ENCODE measurements at places on chromosomes 1 and 21. TPM values are rescaled to one million over a fixed set of nuclear protein-coding genes. Genes with fewer than 3 reads are reported as not detected.
A peak's percentile ranks its signal among the peaks of the same experiment; 100 is the strongest.

MDM4 gene
- 213 TPM for total RNA-seq

DNA sequence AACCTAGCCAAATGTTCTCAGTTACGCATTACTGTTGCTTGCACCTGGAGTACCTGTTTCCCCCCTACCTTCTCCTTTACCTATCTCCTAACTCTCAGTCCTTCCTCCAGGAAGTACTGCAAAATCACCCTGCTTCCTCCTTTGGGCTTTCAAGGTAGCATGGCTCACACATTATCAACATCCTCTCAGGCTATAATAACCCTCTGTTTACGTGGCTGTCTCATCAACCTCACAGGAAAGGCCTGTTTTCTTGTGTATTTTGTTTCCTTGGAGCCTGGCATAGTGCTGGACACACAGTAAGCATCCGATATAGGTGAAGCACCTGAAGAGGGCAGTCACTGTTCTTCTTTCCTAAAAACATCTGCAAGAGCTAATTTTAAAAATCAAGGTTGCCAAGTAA lies 32.7 kb upstream of the ANGPTL7 start:
- DNase-seq: no peak

DNA sequence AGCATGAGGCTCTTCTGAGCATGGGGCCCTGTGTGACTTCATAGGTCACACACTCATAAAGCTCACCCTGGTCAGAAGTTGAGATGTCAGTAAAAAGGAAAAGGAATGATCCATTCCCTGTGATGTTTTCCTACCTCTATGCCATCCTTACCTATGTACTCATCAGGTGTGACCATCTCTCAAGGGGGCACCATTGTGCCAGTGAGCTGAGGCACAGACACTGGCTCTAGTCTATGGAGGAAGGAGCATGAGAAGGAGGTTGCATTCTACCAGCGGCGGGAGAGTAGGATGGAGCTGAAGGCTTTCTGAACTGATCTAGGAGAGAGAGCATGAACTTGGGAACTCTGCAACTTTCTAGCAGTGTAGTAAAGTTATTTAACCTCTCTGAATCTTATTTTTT lies 65.8 kb upstream of the RGL1 start:
- DNase-seq: no peak

- no peak for DNase-seq
These were observed 1010.3 kb downstream of the AMY1C start for GRCh38 chr1:104760017-104760416.

- no peak for DNase-seq
These were observed 23.6 kb downstream of the LAMC2 start for GRCh38 chr1:183209533-183210158.

BCAN gene
- total RNA-seq: not detected

GCSAML gene
- total RNA-seq: not detected

DNA sequence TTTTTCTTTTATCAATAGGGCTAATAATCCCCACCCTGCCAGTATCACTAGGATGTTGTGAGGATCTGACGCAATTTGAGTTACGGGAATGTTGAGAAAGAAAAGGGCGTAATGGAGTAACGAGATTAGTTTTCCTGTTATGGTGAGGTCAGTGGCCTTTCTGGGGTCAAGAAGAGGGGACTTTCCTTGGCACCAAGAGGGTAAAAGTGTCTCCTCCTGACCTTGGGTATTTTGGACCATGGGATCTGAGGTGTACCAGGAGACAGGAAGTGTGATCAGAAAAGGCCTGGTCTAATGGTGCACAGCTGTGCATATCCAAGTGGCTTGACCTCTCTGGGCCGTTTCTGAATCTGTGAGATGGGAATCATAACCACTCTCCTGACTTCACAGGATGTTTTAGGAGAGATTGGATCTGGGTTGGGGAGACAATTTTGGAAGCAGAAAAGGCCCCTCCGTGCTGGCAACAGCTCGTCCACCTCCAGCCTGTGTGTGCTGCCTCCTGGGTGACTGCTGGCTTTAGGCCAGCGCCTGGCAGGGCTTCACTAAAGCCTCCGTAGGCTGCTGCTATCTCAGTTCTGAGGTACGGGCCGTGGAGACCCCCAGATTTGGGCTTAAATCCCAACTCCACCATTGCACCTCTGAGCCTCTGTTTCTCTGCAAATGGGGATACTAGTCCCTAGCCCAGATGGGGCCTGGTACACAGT lies 37.1 kb downstream of the ALPL start:
- no peak for DNase-seq

- peak; percentile 48 for DNase-seq
These were observed 20.9 kb downstream of the S1PR1 start for GRCh38 chr1:101257500-101258325.

DNA sequence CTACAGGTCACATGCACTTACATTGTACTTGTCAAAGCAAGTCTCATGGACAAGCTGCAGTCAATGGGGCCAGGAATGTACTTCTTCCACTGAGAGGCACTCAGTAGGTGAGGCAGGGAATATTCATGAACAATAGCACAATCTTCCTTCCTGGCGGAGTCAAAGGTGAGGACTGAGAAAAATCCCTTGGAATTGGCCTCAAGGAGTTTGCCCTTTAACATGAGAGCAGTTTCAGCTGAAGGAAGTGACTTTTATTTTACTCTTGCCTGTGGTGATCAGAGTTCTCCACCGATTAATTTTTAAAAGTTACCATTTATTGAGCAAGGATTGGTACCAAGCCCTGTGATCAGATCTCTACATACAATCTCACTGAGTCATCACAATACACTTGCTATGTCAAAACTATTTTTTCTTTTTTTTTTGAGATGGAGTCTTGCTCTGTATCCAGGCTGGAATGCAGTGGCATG lies 11.2 kb upstream of the AK2 start:
- no peak for DNase-seq

GRCh38 chr1:11707621-11708276 lies 16.2 kb downstream of the DRAXIN start:
- DNase-seq: no peak

DNA sequence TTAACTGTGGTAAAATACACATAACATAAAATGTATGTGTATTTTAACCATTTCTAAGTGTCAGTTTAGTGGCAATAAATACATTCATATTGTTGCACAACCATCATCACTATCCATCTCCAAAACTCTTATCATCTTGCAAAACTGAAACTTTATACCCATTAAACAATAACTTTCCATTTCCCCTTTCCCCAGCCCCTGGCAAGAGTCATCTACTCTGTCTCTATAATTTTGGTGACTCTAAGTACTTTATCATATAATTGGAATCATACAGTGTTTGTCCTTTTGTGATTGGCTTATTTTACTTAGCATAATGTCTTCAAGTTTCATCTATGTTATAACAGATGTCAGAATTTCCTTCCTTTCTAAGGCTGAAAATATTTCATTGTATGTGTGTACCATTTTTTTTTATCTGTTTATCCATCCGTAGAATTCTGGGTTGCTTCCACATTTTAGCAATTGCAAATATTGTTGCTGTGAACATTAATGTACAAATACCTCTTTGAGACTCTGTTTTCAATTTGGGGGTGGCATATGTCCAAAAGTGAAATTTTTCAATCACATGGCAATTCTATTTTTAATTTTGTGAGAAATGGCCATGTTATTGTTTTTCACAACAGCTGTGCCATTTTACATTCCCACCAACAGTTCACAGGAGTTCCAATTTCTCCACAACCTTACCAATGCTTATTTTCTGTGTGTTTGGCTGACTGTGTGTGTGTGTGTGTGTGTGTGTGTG lies 153.9 kb upstream of the GORAB start:
- DNase-seq: no peak

GRCh38 chr1:227058321-227058751 lies 118.2 kb downstream of the COQ8A start:
- DNase-seq: no peak

AVPR1B gene
- not detected for total RNA-seq

DNA sequence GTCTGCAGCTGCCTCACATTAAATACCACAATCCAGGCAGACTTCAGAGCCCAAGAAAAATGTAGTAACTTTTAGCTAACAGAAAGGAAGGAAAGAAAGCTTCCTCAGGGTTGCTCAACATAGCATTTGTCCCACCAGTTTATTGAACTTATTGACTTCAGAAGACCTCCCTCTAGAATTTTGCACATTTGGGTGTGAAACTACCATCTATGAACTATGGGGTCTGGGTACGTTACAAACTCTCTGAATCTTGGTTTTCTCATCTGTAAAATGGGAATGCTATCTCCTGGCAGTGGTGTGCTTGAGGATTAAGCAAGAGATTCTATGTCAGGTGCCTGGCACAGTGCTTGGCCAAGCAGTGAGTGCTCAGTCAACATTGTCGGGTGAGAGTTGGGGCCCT lies at the start of gene ZP4:
Gene ZP4, minus strand, starts transcription at position 101 of the 400 bp plus-strand sequence. CDS start 287 bp downstream, outside the sequence.
- DNase-seq: no peak

DNA sequence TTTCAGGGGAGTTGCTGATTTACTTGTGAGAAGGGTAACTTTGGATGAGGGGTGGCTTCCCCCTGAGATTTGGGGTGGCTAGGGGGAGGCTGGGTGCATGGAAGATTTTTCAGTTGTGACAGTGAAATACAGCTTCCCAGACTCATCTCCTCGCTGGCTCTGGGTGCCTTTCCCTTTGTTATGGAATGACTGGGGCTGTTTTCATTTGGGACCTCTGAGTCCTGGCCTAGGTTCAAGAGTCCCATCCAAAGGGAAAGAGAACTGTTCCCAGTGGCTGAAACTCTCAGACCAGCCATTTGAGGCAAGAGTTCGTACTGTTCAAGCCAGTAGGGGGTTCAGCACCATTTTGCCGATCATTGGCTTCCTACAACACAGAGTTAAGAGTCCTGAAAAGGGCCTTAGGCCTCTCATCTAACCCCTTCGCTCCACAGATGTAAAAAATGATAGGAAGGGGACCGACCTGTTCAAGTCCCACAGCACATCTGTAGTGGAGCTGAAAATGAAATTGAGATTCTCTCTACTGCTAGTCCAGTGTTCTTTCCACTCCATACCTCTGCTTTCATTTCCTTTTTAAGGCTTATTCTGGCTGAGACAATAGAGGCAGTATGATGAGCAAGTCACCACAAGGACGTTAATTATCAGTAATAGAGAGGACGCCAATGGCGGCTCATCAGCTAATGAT lies 958 bp downstream of the DDR2 start:
- no peak for DNase-seq
